ENCODE measurements at places on chromosomes 7 and 10. TPM values are rescaled to one million over a fixed set of nuclear protein-coding genes. Genes with fewer than 3 reads are reported as not detected.
A peak's percentile ranks its signal among the peaks of the same experiment; 100 is the strongest.

DNA sequence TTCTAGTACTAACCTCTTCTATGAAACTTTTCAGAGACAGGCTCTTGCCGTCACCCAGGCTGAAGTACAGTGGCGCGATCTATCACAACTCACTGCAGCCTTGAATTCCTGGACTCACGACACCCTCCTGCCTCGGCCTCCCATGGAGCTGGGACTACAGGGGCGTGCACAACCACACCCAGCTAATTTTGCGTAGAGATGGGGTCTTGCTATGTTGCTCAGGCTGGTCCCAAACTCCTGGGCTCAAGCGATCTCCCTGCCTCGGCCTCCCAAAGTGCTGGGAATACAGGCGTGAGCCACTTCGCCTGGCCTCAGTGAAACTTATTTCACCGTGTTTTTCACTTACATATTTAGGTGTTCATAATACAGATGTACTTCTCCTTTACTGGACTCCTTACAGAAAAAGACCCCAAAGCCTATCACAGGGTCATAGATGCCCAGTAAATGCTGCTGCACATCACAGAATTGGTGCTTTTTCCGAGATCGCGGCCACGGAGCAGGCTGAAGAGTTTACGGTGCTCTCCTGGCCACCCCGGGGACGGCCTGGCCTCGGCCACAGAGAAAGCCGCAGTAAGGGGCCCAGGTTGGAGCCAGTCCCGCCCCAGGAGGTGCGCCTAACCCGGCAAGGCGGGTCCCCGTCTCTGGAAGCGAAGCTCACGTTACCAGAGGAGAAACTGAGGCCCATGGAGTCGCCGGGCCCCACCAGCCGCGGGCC is 595 bp downstream of the TBL2 start:
- no peak for DNase-seq
- H3K27me3 ChIP-seq = no peaks in the 10 kb centered on the region
- H3K4me3 ChIP-seq = peak overlapping the region; percentile 94
- H3K4me1 ChIP-seq = peaks cover 20% of the 10 kb centered on the region
- peaks cover 22% of the 10 kb centered on the region for H3K36me3 ChIP-seq

The ADAM22 gene
- total RNA-seq = 5.4 TPM

GRCh38 chr7:123553159-123553558 is 4.5 kb downstream of the NDUFA5 start:
- peaks cover 8% of the 10 kb centered on the region for H3K36me3 ChIP-seq
- DNase-seq = no peak
- H3K4me1 ChIP-seq = peaks cover 11% of the 10 kb centered on the region
- H3K4me3 ChIP-seq = no peak overlapping the region

DNA sequence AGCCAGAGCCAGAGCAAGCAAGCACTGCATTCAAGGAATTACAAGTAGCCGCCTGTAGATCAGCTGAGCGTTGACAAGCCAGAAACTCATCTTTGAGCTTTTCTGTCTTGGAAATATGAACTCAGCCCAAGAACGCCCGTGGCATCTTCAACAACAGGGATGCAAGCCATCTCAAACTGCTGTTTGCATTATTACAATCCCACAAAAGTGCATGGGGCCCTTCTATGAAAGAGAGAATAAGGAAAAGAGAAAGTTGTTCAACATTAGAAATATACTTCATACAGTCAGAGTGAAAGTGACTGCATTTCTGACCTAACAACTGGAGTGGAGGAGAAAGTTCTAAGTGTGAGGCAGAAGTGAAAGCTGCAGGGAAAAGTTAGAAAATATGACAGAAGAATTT is 6.5 kb downstream of the SGCE start:
- no peak overlapping the region for H3K4me3 ChIP-seq
- no peaks in the 10 kb centered on the region for H3K27me3 ChIP-seq
- no peak overlapping the region for H3K27ac ChIP-seq
- DNase-seq = no peak
- peaks cover 19% of the 10 kb centered on the region for H3K4me1 ChIP-seq

The EFCAB10 gene
- total RNA-seq = not detected

DNA sequence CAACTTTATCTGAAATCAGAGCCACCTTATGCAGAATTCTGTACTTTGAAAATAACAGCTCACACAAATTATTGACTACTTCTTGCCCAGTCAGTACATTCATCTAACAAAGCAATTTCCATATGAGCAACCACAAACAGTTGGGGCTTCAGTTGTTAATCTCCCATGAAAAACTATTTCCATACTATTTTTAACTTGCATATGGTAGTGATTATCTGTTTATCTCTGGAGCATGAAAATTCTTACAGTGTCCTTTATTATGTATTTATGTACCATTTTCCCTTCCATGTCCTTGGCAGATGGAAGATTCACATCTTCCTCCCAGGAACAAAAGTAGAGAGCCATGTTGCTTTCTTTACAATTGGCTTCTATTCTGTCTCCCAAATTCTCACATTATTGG is 285.7 kb downstream of the CRPPA start:
- H3K36me3 ChIP-seq = no peaks in the 10 kb centered on the region
- H3K4me1 ChIP-seq = no peaks in the 10 kb centered on the region
- no peak overlapping the region for H3K4me3 ChIP-seq
- DNase-seq = no peak
- no peak overlapping the region for H3K27ac ChIP-seq

- no peaks in the 10 kb centered on the region for H3K27me3 ChIP-seq
- H3K36me3 ChIP-seq = no peaks in the 10 kb centered on the region
- peaks cover 22% of the 10 kb centered on the region for H3K4me1 ChIP-seq
- H3K27ac ChIP-seq = no peak overlapping the region
- DNase-seq = no peak
Observed at GRCh38 chr10:74839708-74840107, 13.3 kb downstream of the KAT6B start.

Measured in thoracic aorta (tissue), 2 donors.